CD4-positive, alpha-beta T cell treated with Interleukin-17A for 1 hour (primary cell): ENCODE measurements at places on chromosomes 3 and 15.

DNA sequence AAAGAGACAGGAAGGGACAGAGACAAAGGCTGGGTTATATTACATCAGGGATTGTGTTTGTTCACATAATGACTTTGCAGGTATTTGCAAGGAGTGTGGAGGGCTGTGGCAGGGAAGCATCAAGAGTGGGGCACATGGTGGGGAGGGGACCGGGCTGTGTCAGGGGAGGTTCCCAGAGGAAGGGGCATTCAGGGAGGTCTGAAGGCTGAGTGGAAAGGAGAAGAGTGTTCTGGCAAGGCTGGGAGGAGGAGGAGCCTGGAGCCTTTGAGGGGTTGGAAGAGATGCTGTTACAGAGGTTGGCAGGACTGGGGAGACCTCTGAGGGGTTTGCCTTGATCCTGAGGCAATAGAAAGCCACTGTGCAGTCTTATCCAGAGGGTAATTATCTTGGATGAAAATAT lies 49.4 kb downstream of the EXOG start:
- DNase-seq, result no peak

- no peak for DNase-seq
Measured at GRCh38 chr3:12629560-12629959, 34.4 kb downstream of the RAF1 start.

DNA sequence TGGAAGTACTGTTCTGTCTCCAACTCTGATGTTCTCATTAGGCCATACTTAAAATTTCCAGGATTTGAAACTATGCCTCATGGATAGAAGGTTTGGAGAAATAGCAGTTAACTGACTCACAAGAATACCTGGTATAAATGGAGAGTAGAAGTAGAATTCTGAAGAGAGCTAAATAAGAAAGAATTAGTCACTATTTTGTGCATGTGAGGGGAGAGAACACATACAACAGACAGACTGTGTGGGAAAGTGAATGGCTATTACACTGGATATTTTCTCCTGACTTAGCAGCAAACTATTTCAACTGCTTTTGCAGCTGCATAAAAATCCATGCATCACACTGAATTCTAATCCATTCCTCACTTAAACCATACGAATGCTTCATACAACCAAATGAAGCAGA lies 71.3 kb downstream of the C3orf70 start:
- DNase-seq, result no peak

DNA sequence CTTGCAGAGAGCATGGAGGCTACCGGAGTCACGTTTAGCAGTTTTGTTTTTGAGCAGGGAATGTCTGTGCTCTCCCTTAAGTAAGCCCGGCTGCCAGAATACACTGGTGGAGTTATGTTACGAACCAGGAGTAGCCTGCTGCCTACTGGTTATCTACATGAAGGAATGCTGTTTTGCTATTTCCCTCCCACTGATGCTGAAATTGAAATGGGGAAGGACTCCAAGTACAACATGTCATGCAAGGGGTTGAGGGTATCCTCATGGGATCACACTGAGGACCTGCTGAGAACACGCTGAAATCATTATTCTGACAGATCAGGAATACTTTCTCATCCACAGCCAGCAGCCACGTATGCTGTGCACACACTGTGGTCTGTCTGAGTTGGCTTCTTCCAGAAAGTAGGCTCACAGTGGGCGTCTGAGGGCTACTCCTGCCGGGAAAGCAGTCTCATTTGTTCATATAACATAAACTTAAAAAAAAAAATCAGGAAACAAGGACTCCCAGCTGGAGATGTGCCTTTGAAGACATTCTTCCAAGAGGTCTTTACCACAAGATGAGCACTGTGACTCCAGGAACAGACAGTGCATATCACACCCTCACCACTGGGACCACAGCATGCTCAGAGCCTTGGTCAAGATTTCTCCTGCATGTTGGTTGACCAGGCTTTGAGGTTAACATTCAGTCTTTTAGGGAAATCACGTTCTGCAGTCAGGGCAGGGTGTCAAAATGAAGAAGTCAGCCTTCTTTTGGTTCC lies 300.4 kb upstream of the RASGRP1 start:
- DNase-seq, result no peak

GRCh38 chr15:100468285-100468684 lies 60.5 kb downstream of the CERS3 start:
- no peak for DNase-seq
